Peyer's patch (tissue), 4 donors: ENCODE measurements at places on chromosomes 4 and X. TPM values are rescaled to one million over a fixed set of nuclear protein-coding genes. Genes with fewer than 3 reads are reported as not detected.

UGT8 gene
- total RNA-seq = 25.6 TPM

- no peaks in the 10 kb centered on the region for H3K4me1 ChIP-seq
- no peaks in the 10 kb centered on the region for H3K27me3 ChIP-seq
- no peak overlapping the region for H3K27ac ChIP-seq
- no peak for DNase-seq
- no peak overlapping the region for H3K4me3 ChIP-seq
- H3K36me3 ChIP-seq = no peaks in the 10 kb centered on the region
Observed at GRCh38 chr4:42167709-42168108, 15.3 kb upstream of the BEND4 start.

BEX1 gene
- 1.2 TPM for total RNA-seq

YY2 gene
- 6.3 TPM for total RNA-seq

GRCh38 chr4:110854021-110854678 is 231.3 kb upstream of the PITX2 start:
- H3K4me1 ChIP-seq = no peaks in the 10 kb centered on the region
- no peak for DNase-seq
- no peak overlapping the region for H3K4me3 ChIP-seq

DNA sequence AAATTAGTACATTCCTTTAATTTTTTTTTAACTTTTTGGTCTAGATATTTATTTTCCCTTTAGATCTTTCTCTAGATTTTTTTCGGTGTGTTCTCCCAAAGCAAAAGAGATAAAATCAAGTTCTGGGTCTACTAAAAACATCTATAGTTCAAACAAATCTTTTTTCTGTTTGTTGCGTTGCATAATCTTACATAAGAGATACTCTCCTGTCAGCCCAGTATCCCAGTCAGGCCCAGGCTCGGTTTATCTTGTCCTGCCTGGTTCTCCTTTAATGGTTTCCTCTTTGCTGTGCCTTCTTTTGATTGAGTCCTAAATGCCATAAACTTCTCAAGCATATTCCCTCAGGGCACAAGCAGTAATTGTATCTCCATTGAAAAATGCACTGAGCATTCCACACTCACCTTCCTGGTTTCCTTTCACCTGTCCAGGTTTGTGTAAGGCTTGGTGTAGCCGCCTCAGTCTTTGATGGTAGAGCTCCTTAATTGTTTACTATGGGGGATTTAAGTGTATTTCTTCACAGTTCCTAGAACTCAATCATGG is 104.9 kb downstream of the TMEM131L start:
- no peaks in the 10 kb centered on the region for H3K27me3 ChIP-seq
- DNase-seq = no peak
- no peaks in the 10 kb centered on the region for H3K36me3 ChIP-seq
- H3K4me1 ChIP-seq = peaks cover 7% of the 10 kb centered on the region
- no peak overlapping the region for H3K4me3 ChIP-seq
- no peak overlapping the region for H3K27ac ChIP-seq

SYNPO2 gene
- total RNA-seq = 50.1 TPM

GRCh38 chr4:37001688-37002436 is 242.7 kb upstream of the NWD2 start:
- H3K4me1 ChIP-seq = no peaks in the 10 kb centered on the region
- no peak overlapping the region for H3K27ac ChIP-seq
- H3K36me3 ChIP-seq = no peaks in the 10 kb centered on the region
- no peak overlapping the region for H3K4me3 ChIP-seq

DNA sequence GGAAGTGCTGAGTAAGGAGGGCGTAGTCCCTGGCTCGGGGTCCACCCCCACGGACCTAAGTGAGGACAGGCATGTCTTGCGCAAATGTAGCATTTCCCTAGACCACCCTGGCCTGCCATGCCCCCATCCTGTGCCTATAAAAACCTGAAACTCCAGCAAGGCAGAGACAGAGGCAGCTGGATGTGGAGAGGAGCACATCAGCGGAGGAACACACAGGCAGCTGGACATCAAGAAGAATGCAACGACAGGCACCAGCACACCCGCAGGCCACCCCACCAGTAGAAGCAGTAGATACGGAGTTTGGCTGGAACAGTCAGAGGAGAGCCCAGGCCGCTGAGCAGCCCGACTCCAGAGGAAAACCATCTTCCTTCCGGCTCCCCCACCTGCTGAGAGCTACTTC is 345.9 kb downstream of the FSTL5 start:
- no peak for DNase-seq
- H3K36me3 ChIP-seq = no peaks in the 10 kb centered on the region
- no peaks in the 10 kb centered on the region for H3K4me1 ChIP-seq
- H3K27me3 ChIP-seq = no peaks in the 10 kb centered on the region
- H3K27ac ChIP-seq = no peak overlapping the region
- no peak overlapping the region for H3K4me3 ChIP-seq

DNA sequence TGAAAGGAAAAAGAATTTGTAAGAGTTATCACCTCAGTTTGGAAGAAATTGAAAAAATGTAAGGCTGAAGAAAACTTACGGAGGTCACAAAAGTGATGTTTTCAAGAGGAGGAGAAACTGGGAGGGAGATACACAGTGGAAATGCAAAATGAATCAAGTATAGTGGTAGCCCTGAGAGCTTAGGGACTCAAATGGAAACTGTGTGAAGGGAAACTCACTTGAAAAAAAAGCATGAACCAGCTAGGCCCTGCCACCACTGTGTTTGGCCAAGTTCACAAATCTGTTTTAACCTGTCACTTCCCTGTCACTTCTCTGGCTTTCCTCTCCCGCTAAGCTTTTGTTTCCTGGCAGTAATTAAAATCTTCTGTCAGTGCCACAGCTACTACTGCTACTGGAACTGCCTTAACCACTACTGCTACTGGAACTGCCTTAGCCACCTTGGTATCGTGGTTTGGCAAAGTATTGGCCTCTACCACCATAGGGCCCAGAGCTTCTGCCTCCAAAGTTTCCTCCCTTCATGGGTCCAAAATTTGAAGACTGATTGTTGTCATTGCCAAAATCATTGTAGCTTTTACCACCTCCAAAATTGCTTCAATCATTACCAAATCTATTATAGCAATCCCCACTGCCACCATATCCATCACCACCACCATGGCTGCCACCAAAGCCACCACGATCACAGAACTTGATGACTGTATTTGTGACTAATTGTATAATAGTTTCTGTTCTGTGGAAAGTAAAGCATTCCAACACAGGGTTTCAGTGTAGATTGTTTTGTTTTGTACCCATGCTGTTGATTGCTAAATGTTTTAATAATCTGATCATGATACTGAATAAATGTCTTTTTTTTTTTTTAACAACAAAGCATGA is 41.5 kb downstream of the SMARCA5 start:
- no peaks in the 10 kb centered on the region for H3K4me1 ChIP-seq
- H3K36me3 ChIP-seq = peaks cover 40% of the 10 kb centered on the region
- no peak overlapping the region for H3K4me3 ChIP-seq
- DNase-seq = no peak
- H3K27me3 ChIP-seq = no peaks in the 10 kb centered on the region

DNA sequence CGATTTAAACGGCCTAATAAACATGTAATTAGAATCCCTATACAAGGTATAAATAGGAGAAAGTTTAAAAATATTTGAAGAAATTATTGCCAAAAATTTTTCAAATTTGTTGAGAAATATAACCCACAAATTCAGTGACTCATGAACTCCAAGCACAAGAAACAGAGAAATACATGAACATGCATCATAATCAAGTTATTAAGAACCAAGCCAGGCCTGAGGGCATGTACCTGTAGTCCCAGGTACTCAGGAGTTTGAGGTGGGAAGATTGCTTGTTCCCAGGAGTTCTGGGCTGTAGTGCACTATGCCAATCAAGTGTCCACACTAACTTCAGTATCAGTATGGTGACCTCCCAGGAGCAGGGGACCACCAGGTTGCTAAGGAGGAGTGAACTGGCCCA is 341.9 kb downstream of the CAMK2D start:
- H3K36me3 ChIP-seq = no peaks in the 10 kb centered on the region
- no peak overlapping the region for H3K4me3 ChIP-seq
- H3K4me1 ChIP-seq = no peaks in the 10 kb centered on the region
- DNase-seq = no peak

BRS3 gene
- not detected for total RNA-seq
